ENCODE measurements at places on chromosomes 7 and 10.
A peak's percentile ranks its signal among the peaks of the same experiment; 100 is the strongest.

DNA sequence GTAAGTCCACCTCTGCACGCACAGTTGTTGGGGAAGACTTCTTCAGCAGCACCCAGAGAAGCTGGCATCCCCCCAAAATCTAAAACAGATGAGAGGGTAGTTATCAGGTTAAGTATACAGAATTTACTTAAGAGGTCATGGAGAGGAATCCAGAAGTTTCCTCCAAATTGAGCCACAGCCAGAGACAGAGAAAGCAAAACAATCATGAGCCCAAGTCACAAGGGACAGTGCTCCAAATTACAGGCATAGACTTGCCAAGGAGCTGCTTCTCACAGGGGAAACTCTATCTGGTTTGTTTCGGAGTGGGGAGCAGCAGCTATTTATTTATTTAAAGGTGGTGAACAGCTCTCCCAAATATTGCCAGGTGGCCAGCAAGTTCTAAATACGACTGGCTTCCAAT lies 308.4 kb downstream of the SKIDA1 start:
- no peak for DNase-seq

GRCh38 chr10:51642581-51642980 lies 56.8 kb downstream of the CSTF2T start:
- DNase-seq, result no peak

- DNase-seq, result no peak
Observed at GRCh38 chr7:47512481-47513176, 69.3 kb downstream of the TNS3 start.

DNA sequence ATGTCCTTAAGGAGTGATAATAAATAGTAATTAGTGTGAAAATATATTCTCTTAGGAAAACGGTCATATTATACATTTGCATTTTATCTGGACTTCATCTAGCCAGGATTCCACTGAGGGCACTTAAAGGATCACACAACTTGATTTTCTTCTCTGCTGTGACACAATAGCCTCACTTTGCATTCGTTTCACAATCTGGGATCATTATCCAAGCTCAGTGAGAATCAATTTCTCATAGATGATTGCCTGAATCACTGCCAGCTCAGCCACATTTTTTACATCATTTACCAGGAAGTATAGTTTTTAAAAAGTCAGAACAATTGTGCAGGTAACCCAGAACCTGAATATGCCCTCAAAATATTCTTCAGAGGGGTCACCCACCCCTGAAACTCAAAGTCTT lies 68.9 kb downstream of the PTPRZ1 start:
- DNase-seq, result no peak

DNA sequence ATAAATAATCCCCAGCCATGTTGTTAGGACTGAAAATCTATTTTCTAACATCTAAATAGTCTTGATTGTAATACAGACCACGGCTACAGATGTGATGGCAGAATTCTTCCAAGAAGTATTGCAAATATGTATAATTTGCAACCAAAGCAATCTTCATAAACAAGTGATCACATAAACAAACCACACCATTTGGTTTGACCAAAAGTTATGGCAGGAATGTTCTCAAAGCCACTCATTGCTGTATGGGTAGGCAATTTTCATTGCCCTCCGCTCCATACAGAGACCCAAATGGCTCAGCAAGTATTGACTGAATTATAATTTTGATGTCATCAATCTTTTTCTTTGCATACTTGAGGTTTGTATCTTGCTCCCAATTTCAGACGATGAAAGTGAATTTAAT lies 19.0 kb upstream of the RHOBTB1 start:
- peak; percentile 80 for DNase-seq

GRCh38 chr7:158538156-158538946 lies 49.3 kb downstream of the PTPRN2 start:
- DNase-seq, result no peak

- no peak for DNase-seq
Observed at GRCh38 chr10:44924261-44925040, 13.3 kb downstream of the TMEM72 start.

DNA sequence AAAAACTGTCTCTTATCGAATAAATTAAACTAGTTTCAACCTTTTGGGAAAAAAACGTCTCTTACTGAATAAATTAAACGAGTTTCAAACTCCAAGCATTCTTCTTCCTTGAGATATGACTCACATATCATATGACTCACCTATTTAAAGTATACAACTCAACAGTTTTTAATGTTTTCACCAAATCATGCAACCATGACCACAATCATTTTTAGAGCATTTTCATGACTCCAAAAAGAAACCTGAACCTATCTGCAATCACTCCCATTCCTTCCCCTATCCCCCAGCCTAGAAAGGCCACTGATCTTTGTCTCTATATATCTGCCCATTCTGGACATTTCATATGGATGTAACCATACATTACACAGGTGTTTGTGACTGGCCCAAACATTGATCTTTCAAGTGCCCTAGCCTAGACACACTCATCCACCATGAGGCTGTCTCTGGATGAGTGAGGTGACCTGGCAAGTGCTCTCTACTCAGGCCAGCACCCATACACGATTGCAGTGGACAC lies 115.3 kb downstream of the PIP4K2A start:
- peak; percentile 85 for DNase-seq

GRCh38 chr10:126500866-126501265 lies 112.6 kb upstream of the ADAM12 start:
- DNase-seq, result peak; percentile 88

DNA sequence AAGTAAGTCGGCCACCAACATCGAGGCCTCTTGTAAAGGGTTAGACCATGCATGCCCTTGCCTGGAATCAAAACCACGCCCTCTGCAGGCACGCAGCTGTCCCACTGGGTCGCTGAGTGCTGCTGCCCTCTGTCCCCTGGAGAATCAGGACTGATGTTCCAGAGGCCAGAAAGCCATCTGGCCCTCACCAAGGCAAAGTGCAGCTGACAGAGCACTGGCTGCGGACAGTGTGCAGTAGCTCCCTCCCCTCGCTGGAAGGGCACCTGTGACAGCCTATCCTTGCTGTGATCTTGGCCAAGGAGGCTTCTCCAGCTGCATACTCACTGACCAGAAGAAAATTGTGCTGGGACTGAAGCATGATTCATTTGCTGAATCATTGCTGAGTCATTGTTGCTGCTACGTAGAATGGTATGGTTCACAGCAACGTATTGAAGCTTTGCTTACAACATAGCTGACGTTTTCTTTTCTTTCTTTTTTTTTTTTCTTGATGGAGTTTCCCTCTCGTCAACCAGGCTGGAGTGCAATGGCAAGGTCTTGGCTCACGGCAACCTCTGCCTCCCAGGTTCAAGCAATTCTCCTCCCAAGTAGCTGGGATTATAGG lies 30.4 kb downstream of the DDC start:
- peak; percentile 99 for DNase-seq

DNA sequence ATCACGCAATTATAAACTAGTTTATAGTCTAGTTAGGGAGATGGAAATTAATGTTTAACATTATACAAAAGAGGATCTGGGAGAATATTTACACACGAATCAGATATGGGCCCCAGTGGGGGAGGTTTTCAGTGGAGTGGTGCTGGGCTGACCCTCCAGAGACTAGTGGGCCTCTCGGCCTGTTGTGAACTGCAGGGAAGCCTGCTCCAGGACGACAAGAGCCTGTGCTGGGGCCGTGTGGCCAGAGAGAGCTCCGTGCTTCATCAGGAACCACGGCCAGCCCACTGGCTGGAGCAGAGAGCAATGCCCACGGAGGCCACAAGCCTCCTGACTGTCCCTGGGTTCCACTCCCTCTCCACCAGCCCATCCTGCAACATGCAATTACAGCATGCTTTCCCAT lies 11.3 kb upstream of the ESYT2 start:
- no peak for DNase-seq

DNA sequence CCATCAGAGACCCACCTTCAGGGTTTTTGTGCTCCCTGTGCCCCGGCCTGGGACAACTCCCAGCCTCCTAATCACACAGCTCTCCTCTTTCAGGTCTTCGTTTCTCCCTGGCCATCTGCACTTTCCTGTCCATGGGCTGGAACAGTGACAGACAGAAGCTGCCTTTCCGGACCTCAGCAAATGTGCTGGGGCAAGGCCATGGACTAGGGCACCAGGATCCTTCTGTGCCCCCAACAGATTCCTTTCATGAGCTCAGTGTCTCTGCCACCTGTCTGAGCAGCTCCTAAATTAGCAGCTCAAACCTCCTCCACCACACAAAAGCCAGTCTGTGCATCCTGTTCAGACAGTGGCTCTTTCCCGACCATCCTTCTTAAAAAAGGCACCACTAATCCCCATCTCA lies 41.9 kb upstream of the FRMD4A start:
- DNase-seq, result no peak

DNA sequence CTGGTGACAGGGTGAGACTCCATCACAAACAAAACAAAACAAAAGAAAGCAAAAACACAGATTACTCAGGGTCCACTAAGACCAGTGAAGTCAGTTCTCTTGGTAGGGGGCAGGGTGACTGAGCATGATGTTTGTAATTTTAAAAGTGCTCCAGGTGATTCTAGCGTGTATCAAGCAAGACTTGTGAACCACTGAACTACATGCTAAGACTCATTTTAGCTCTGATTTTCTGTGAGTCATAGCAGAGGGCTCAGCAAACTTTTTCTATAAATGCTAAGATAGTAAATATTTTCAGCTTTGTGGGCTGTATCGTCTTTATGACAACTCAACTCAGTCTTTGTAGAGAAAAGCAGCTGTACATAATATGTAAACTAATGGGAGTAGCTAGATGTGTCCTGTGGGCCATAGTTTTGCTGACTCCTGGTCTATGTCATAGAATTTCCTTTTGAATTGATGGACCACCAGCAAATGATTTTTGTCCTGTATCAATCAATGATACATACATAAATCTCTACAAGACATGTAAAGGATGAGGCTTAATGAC lies 141.3 kb downstream of the CFTR start:
- DNase-seq, result no peak

DNA sequence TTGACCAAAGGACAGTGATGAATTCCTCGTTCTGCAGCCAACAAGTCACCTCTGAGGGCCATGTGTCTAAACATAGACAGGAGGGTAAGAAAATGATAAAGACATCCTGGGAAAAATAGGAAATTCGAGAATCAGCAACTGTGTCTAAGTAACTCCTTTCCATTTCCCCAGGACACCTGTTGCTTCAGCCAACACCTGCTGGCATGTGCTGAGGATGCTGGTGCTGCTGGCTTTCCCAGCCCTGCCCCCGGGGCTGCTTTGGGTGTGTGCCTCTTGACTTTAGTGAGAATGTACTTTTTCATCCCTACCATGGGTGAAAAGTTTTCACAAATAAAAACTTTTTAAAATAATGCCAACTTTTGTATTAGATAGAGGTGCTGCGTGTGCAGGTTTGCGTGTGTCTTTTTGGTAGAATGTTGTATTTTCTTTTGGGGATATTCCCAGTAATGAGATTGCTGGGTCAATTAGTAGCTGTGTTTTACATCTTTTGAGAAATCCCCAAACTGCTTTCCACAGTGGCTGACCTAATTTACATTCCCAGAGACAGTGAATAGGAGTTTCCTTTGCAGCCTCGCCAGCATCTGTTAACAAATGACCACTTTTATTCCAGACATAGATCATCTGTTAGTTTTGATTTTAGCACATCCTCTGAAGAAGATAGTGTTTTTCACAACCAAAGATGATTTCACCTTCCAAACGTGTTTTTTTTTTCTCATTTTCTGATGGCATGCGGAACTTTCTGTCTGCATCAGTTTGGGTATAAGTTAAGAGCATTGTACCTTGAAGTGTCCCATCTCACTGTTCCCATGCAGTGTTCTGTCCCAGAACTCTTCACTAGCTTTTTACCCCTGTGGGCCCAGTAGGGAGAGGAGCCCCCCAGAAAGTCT lies 104.2 kb upstream of the ACBD5 start:
- DNase-seq, result no peak

- DNase-seq, result peak; percentile 91
Observed at GRCh38 chr7:43491984-43492383, 90.9 kb upstream of the STK17A start.

- DNase-seq, result peak; percentile 80
Observed at GRCh38 chr10:44030738-44031137, 354.2 kb downstream of the CXCL12 start.

- no peak for DNase-seq
Observed at GRCh38 chr10:132229834-132230556, 43.2 kb downstream of the DPYSL4 start.

GRCh38 chr10:133346413-133346812 lies 760 bp upstream of the PRAP1 start:
- no peak for DNase-seq

DNA sequence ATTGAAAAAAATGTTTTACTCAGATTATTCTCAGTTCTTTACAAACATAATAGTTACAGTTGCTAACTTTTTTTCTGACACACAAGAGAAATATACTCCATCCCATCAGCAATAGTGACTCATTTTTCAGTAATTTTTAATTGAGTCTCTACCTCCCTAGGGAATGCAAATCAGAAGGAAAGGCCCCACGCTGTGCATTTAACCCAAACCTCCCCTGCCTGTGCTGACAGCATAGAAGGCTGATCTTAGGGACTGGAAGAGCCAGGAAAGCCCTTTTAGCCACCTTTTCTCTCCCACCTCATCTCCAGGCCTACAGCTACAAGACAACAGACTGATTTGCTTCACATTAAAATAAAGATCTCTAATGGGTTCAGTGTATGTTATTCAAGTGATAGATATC lies 24.7 kb upstream of the PIK3CG start:
- DNase-seq, result peak; percentile 82

- DNase-seq, result no peak
Observed at GRCh38 chr10:26031300-26031699, 97.3 kb downstream of the MYO3A start.

DNA sequence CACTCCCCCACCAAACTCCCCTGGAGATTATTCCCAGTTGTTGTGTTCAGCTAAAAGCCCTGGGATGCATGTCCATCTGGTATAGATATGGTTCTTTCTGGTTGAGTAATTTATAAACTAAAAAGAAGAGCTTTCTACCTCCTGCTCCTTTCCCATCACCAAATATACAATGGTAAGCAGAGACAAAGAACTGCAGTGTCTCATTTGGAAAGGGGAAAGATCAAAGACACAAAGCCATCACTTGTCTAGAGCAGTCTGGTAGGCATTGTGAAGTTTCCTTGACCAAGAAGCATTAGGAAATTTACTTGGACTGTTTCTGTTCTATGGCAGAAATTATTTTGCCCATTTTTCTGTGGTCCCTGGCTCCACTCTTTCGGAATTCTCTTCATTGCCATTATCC lies 24.9 kb upstream of the PANK1 start:
- no peak for DNase-seq

DNA sequence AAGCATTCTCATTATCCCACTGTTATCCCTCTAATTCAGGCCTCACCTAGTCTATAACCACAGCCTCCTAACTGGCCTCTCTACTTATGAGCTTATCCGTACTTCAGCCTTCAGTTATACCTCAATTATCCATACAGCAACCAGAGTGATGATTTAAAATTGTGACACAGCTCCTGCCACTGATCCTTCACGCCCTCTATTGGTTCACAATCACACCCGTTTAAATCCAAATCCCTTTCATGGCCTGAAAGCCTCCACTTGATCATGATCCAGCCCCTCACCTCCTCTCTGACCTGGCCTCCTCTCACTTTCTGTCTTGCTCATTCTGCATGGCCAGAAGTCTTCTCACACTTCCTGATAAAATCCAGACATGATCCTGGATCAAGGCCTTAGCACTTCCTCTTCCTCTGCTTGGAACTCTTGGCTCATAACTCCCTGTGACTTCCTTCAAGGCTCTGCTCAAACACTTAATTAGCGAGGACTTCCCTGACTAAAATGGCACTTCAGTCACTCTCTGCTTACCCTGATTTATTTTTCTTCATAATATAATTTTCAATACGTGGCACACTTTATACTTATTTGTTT lies 19.0 kb upstream of the TMEM26 start:
- DNase-seq, result no peak

- DNase-seq, result peak; percentile 73
Observed at GRCh38 chr10:50739618-50740292, at the start of gene ASAH2B. TSS of gene ASAH2B (plus strand) at chr10:50739936. CDS start at chr10:50745131, 5,195 bp downstream.

All from astrocyte (in vitro differentiated cells and primary cell).